ENCODE measurements at places on chromosomes 16 and 17. TPM values are rescaled to one million over a fixed set of nuclear protein-coding genes. Genes with fewer than 3 reads are reported as not detected.
A peak's percentile ranks its signal among the peaks of the same experiment; 100 is the strongest.

- H3K36me3 ChIP-seq: no peaks in the 10 kb centered on the region
- no peak for DNase-seq
- no peak overlapping the region for H3K4me3 ChIP-seq
- no peaks in the 10 kb centered on the region for H3K27me3 ChIP-seq
- peaks cover 7% of the 10 kb centered on the region for H3K4me1 ChIP-seq
Observed at GRCh38 chr16:82199209-82199608, 29.2 kb upstream of the MPHOSPH6 start.

DNA sequence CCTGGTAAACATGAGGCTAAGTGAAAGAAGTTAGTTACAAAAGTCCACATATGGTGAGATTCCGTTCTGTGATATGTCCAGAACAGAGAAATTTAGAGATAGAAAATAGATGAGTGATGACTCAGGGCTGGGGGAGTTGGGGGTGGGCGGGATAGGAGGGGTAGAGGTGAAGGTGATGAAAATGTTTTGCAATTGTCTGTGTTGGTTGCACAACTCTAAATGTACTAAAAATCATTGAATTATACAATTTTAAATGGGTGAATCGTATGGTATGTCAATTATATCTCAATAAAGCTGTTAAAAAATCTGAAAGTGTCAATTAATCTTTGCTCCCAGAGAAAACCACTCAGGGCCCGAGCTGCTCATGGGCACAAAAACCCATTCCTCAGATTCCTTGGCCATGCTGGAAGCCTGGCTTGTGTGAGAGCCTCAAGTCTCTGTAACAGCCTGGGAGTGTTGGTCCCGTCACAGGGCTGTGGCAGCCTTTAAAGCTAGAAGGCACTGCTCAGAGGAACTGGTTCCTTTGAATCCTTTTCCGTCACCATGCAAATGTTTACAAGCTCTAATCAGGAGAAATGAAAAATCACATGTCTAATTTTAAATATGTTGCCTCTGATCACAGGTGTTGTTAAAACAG is 225.3 kb downstream of the WWOX start:
- no peak overlapping the region for H3K4me3 ChIP-seq
- no peaks in the 10 kb centered on the region for H3K36me3 ChIP-seq
- H3K4me1 ChIP-seq: no peaks in the 10 kb centered on the region

- H3K4me1 ChIP-seq: no peaks in the 10 kb centered on the region
- H3K36me3 ChIP-seq: no peaks in the 10 kb centered on the region
- H3K27ac ChIP-seq: no peak overlapping the region
- peaks cover 47% of the 10 kb centered on the region for H3K27me3 ChIP-seq
- no peak overlapping the region for H3K4me3 ChIP-seq
Observed at GRCh38 chr16:86285421-86285820, 224.9 kb upstream of the FOXF1 start.

DNA sequence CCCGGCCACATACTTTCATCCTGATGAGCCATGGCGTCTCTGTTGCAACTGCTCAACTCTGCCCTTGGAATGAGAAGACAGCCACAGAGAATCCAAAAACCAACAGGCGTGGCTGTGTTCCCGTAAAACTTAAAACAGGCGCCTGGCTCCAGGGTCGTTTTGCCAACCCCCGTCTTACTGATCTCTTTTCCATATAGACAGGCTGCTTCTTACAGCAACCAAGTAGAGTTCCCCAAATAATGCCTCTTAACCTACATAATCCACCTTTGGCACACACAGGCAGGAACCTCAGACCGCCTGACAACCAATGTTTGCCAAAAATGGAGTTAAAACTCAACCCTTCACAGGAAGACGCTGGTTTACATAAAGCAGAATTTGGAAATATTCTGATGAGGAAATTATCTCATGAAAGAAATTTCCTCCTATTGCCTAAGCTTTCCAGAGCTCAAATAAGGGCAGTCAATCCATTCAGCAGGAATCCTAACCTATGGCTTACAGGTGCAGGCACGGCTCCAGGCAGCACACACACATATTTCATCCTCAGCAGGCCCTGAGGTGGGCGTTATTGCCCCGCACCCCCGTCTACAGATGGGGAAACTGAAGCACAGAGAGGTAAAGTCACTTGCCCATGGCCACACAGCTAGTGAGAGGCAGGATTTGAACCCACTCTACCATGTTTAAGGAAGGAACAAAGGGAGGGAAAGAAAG is 35.8 kb downstream of the LITAF start:
- no peaks in the 10 kb centered on the region for H3K36me3 ChIP-seq
- no peaks in the 10 kb centered on the region for H3K27me3 ChIP-seq
- peaks cover 3% of the 10 kb centered on the region for H3K4me1 ChIP-seq
- DNase-seq: no peak
- no peak overlapping the region for H3K4me3 ChIP-seq

GRCh38 chr16:57203451-57203850 is 17.3 kb downstream of the RSPRY1 start:
- no peak overlapping the region for H3K27ac ChIP-seq
- H3K27me3 ChIP-seq: no peaks in the 10 kb centered on the region

- no peak overlapping the region for H3K4me3 ChIP-seq
- H3K36me3 ChIP-seq: peaks cover 30% of the 10 kb centered on the region
- no peaks in the 10 kb centered on the region for H3K4me1 ChIP-seq
- no peak for DNase-seq
- H3K27me3 ChIP-seq: no peaks in the 10 kb centered on the region
Observed at GRCh38 chr16:14600164-14600563, 29.9 kb downstream of the PARN start.

DNA sequence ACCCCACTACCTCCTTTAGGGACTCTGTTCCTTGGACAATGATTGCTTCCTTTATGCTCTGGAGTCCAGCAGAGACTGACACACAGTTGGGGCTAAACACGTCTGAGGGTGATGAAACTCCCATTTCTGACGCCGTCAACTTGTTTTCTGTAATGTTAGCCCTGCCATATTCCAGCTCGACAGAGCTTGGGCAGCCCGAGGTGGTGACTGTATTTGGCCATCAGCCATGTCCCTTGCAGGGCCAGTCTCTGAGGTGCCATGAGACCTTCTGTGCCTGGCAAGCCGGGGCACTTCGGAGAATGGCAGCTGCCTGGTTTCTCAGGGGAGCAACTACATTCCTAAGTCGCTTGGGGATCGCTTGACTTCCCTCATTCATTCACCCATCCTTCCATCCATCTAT is 278.9 kb upstream of the TNRC6C start:
- no peaks in the 10 kb centered on the region for H3K36me3 ChIP-seq
- H3K27ac ChIP-seq: no peak overlapping the region
- H3K27me3 ChIP-seq: peaks cover 11% of the 10 kb centered on the region
- no peak overlapping the region for H3K4me3 ChIP-seq

- no peaks in the 10 kb centered on the region for H3K4me1 ChIP-seq
- no peak for DNase-seq
- no peak overlapping the region for H3K4me3 ChIP-seq
- H3K27me3 ChIP-seq: no peaks in the 10 kb centered on the region
- no peaks in the 10 kb centered on the region for H3K36me3 ChIP-seq
- H3K27ac ChIP-seq: no peak overlapping the region
Observed at GRCh38 chr16:84540194-84540593, 35.7 kb upstream of the MEAK7 start.

GRCh38 chr17:70144260-70144846 is 25.0 kb upstream of the KCNJ2 start:
- peaks cover 5% of the 10 kb centered on the region for H3K4me1 ChIP-seq
- H3K27ac ChIP-seq: no peak overlapping the region
- H3K27me3 ChIP-seq: no peaks in the 10 kb centered on the region

DNA sequence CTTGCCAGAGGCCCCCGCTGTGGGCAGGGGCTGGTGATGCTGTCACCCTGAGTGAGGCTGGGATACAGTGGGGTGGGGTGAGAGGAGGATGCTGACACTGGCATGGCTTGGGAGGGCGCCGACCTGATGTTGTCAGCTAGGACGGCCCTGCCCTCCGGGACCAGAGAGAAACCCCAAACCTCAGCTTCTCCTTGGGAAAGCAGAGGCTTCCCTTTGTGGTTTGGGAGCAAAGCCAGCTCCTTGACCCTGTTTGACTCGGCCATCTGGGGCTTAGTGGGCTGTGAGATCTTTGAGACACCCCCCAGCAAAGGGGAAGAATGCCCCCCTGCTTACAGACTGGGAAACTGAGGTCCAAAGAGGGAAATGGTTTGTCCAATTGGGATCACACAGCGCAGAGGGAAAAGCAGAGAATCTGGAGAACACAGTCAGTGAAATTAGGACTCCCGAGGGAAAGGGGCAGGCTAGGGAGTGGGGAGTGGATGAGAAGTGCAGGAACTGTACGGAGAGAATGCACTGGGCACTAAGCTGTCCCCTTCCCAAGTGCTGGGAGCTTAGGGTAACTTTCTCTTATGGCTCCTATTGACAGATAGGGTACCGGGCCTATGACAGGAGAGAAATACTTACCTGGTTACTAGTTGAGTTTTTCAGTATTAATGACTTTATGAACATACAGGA is 40.7 kb upstream of the DLX4 start:
- no peaks in the 10 kb centered on the region for H3K36me3 ChIP-seq
- peaks cover 55% of the 10 kb centered on the region for H3K27me3 ChIP-seq
- no peak overlapping the region for H3K4me3 ChIP-seq
- no peak overlapping the region for H3K27ac ChIP-seq
- H3K4me1 ChIP-seq: no peaks in the 10 kb centered on the region
- DNase-seq: no peak

DNA sequence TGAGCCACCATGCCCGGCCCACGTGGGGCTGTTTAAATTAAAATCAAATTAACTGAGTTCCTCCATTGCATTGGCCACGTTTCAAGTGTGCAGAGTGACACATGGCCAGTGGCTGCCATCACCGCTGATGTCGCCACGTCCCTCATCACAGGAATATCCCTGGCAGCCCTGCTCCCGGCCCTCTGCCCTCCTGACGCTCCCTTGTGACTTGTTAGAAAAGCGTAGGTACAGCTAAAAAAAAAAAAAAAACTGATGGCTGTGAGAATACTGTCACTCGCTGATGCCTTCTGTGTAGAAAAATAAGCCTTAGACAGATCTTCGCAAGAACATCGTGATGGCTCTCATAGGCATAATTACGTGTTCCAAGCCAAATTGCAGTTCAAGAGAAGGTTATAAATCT is 21.7 kb downstream of the CARHSP1 start:
- no peaks in the 10 kb centered on the region for H3K27me3 ChIP-seq
- H3K4me3 ChIP-seq: no peak overlapping the region
- no peaks in the 10 kb centered on the region for H3K36me3 ChIP-seq
- H3K4me1 ChIP-seq: no peaks in the 10 kb centered on the region
- no peak overlapping the region for H3K27ac ChIP-seq

- H3K4me1 ChIP-seq: no peaks in the 10 kb centered on the region
- no peak for DNase-seq
- H3K27me3 ChIP-seq: no peaks in the 10 kb centered on the region
- no peak overlapping the region for H3K27ac ChIP-seq
- H3K36me3 ChIP-seq: no peaks in the 10 kb centered on the region
- no peak overlapping the region for H3K4me3 ChIP-seq
Observed at GRCh38 chr17:21072745-21073197, 30.0 kb upstream of the USP22 start.

GRCh38 chr16:47241061-47241460 is 97.3 kb upstream of the NETO2 start:
- no peaks in the 10 kb centered on the region for H3K4me1 ChIP-seq
- no peak for DNase-seq
- H3K27ac ChIP-seq: no peak overlapping the region
- no peak overlapping the region for H3K4me3 ChIP-seq
- no peaks in the 10 kb centered on the region for H3K36me3 ChIP-seq
- H3K27me3 ChIP-seq: no peaks in the 10 kb centered on the region

GRCh38 chr17:57860414-57860999 is 10.7 kb upstream of the MRPS23 start:
- peaks cover 40% of the 10 kb centered on the region for H3K4me1 ChIP-seq
- H3K27me3 ChIP-seq: no peaks in the 10 kb centered on the region
- no peak for DNase-seq
- H3K36me3 ChIP-seq: no peaks in the 10 kb centered on the region

DNA sequence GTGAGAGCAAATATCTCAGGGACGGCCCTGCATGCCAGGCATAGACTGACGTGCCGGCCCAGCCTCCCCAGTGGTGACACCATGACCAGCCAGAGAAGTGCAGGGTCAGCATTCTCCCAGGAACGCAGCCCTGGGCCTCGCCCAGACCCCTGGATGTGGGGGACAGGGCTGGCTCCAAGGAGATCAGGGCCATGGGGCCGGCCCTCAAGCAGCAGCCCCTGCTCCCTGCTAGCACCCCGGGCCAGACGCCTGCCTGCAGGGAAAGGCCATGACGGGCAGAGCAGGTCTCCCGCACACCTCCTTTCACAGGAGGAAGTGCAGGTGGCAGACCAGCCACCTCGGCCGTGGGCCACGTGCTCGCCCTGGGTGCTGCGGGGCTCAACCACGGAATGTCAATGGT is 9.5 kb downstream of the NDUFAF8 start:
- no peak for DNase-seq
- no peaks in the 10 kb centered on the region for H3K36me3 ChIP-seq
- no peak overlapping the region for H3K27ac ChIP-seq
- H3K4me1 ChIP-seq: peaks cover 31% of the 10 kb centered on the region
- H3K4me3 ChIP-seq: no peak overlapping the region

GRCh38 chr16:1781254-1781653 is 1.1 kb downstream of the SPSB3 start:
- peak overlapping the region; percentile 95 for H3K4me3 ChIP-seq
- H3K27me3 ChIP-seq: no peaks in the 10 kb centered on the region
- DNase-seq: no peak

- no peak overlapping the region for H3K4me3 ChIP-seq
- peak; percentile 35 for DNase-seq
- peak overlapping the region; percentile 78 for H3K27ac ChIP-seq
Observed at GRCh38 chr16:85136213-85136701, 24.0 kb upstream of the CIBAR2 start.

DNA sequence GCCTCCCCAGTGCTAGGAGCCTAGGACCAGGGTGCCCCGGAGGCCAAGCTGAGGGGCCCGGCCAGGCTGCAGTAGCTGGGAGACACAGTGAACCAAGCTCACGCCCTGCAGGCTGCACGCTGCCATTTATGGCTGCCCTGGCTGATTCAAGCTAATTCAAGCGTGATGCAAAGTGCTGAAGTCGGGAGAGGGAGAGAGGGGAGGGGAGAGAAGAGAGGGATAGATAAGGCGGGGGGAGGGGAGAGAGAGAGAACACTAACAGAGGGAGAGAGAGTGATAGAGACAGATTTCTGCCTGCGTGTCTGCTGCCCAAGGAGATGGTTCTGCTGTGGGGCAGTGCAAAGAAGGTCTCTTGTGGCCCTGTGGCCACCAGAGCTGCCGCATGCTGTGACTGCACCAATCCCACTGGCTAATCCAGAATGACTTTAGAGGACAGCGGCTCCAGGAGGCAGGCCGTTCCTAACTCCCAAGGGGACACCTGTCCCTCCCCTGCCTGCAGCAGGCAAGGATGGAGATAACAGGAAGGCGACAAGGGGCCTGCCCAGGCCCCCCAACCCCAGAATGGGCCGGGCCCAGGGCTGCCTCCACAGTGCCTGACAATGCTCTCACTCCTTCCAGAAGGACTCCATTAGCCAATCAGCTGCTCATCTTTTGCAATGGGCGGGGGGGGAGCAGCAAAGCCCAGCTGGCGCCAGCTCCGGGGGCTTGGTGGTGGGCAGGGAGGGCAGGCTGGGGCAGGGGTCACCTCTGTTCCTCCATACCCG is 12.9 kb downstream of the MXRA7 start:
- no peaks in the 10 kb centered on the region for H3K36me3 ChIP-seq
- no peaks in the 10 kb centered on the region for H3K27me3 ChIP-seq
- no peak overlapping the region for H3K4me3 ChIP-seq
- peaks cover 39% of the 10 kb centered on the region for H3K4me1 ChIP-seq

- H3K27ac ChIP-seq: peak overlapping the region; percentile 93
- H3K4me1 ChIP-seq: peaks cover 68% of the 10 kb centered on the region
- peak overlapping the region; percentile 71 for H3K4me3 ChIP-seq
- peak; percentile 91 for DNase-seq
- no peaks in the 10 kb centered on the region for H3K36me3 ChIP-seq
Observed at GRCh38 chr16:58024486-58025350, 836 bp upstream of the MMP15 start.

Gene DLG4
- total RNA-seq: 15.7 TPM

Gene PIGW
- 2.6 TPM for total RNA-seq

Gene HBA2
- total RNA-seq: 1.8 TPM

Gene PTX4
- total RNA-seq: not detected

Gene ATP2A1
- total RNA-seq: 3.2 TPM

Gene KRT32
- not detected for total RNA-seq

Gene CORO7
- total RNA-seq: 61.6 TPM

Gene SAMD14
- not detected for total RNA-seq

All from transverse colon (tissue), 4 donors.